ENCODE measurements at places on chromosomes 11 and 22.
A peak's percentile ranks its signal among the peaks of the same experiment; 100 is the strongest.

DNA sequence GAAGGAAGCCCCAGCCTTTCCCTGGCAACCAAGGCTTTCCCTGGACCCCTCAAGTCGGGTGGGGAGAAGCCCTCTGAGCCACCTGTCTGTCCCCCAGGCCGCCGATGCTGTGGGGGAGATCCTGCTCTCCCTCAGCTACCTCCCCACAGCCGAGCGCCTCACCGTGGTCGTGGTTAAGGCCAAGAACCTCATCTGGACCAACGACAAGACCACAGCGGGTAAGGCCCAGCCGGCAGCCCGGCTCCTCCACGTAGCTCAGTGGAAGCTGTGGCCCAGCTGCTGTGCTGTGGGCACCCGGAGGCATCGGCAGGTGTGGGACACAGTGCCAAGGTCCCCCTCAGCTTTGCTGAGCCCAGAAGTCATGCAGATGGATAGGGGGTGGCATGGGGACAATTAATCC lies 12.2 kb upstream of the RHOD start:
- DNase-seq = no peak

GRCh38 chr22:17047656-17048055 lies 37.1 kb upstream of the IL17RA start:
- DNase-seq = no peak

GRCh38 chr11:114377612-114378267 lies 22.6 kb downstream of the C11orf71 start:
- DNase-seq = no peak

DNA sequence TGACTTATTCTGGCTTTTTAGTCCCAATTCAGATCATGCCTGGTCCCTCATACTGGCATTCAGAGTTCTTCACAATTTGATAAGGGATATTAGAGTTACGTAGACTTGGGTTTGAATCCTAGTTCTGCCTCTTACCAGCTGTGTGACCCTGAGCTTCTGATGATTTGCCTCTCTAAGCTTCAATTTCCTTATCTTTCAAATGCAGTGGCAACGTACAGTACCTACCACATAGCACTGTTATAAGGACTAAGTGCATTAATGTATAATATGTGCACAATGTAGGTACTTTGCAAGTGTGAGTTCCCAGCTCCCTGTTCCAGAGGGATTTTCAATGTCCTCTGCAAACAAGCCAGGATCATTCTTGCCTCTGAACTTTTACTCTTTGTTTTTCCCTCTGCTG lies 7.3 kb downstream of the RHOG start:
- DNase-seq = no peak

- DNase-seq = no peak
These were observed 22.0 kb downstream of the RBX1 start for GRCh38 chr22:40973144-40973543.

DNA sequence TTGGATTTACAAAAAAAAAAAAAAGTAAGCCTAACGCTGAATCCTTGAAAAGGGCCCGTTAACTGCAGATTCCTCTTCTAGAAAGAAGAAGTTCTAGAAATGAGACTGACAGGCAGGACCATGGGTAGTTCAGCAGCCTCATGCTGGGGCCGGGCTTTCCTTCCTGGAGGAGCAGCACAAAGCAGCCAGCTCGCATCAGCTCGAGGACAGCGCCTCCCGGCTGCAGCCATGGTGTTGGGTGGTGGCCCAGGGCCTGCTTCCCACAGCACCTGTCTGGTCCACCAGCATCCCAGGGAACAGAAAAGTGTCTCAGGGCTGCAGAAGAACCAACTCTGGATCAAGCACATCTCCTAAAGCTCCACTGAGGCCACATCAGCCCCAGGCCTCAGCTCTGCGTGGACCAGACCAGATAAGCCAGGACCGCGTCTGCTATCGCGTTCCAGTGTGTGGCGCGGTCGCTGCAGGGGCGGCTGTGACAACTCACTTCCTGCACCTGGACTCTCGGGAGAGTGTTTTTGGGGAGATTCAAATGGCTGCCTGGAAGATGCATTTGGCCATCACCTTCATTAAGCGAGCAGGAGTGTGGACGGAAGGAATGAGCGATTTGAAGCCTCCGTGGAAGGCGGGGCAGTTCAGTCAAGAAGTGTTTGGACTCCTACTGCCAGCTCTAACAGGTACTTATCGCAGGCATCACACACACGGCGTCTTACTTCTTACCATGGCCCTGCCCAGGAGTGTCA lies 53.5 kb downstream of the MYH9 start:
- no peak for DNase-seq

GRCh38 chr11:3820971-3821370 lies 12.6 kb downstream of the PGAP2 start:
- DNase-seq = no peak

DNA sequence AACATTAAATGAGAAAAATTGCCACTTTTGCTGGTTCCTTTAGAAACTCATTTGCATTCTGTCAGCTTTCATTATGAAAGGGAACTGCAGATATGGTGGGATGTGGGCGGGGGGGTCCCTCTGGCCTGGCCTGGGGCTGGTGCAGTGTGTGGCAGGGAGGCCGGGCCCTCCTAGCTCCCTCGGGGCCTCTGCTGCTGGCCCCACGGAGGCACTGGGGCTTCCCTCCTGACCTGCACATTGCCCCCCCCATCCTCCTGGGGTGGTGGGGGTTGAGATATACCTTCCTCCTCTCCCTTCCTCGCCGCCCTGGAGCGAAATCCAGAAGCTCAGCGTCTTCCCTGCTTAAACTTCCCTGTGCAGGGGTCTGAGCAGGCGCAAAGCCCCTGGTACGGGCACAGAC lies 1005.9 kb downstream of the BRD1 start:
- no peak for DNase-seq

DNA sequence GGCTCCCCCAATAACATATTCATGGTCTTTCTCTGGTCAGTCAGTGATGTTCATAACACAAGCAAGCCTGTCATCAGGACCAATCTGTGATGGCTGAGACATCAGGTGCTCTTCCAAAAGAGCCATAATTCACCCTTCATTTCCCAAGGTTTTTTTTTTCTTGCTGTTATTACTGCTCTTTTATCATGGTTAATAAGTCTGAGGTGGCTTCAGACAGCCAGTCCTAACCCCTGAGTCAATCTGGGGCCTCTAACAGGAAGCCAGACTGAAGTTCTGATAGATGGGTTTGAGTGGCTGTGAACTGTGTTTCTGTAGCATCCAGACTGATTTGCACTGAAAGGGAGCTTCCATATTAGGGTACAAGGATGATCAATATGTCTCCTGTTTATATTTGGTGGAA lies 8.8 kb downstream of the EHF start:
- peak; percentile 25 for DNase-seq

DNA sequence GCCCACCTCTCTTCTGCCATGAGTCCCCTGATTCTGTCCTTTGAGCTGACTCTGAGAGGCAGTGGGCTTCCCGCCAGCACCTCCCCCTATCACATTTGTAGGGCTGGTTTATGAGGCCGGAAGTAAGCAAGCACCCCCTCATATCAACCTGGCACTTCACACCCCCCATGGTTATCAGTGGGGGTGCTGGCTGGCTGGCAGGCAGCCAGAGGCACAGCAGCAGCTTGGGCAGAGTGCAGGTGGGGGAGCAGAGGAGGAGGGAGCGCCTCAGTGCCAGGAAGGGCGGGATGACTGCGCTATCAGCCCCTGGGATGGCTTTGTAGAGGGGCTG lies 22.9 kb upstream of the CHRM4 start:
- DNase-seq = peak; percentile 90

DNA sequence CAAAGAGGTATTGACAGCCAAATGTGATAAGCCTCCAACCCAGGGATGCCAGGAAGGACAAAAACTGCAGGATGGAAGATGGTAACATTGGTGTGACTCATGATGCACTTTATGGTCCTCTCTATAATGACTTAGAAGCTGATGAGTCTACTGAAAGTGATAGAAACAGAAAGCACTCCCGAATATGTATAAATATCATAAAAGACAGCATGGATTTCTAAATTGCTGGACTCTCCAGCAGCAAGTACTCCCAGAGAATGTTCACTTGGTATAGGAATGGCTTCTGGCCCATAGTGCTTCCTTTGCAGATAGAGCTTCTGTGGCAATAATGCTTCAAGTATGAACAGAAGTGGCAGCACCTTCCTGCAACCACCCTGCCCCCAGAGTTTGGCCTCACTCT lies at the start of gene OR52B2:
OR52B2 (minus strand) TSS at position 101 of the 400 bp plus-strand sequence; CDS start at position 101, 0 bp downstream.
- DNase-seq = no peak

- DNase-seq = no peak
These were observed 18.9 kb upstream of the CABP2 start for GRCh38 chr11:67542169-67542568.

- no peak for DNase-seq
These were observed 290.0 kb downstream of the TBC1D22A start for GRCh38 chr22:47052236-47053012.

DNA sequence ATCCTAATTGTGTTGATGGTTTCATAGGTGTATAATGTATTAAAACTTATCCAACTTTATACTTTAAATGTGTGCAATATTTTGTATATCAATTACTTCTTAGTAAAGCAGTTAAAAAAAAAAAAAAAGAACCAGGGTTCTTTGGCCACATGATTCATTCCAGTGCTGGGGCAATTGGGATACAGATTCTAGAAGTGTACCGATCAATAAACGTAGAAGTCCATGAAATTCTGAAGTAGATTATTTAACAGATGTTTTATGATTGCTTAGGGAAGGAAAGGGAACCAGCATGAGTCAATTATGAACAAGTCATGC lies 51.0 kb downstream of the MAPK1 start:
- no peak for DNase-seq

DNA sequence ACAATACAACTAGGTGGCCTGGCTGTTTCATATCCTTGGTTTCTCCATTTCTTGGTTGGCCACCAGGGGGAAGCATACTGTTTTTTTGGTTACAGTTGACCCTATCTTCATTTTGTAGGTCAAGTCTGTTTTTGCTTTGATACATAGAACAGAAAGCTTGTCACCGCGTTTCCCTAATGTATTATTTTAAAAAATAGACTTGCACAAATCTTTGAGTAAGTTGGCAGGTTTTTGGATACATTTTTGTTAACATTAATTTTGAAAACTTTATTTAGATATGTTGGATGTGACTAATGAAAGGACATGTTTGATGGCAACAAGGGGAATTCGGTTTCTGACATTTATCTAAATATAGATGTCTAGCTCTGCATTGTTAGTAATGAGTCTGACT lies 3.0 kb downstream of the NCR3LG1 start:
- DNase-seq = peak; percentile 65

- DNase-seq = peak; percentile 20
These were observed 935 bp downstream of the TRIM68 start for GRCh38 chr11:4607096-4607495.

- DNase-seq = no peak
These were observed 64.8 kb downstream of the TENM4 start for GRCh38 chr11:79375818-79376550.

DNA sequence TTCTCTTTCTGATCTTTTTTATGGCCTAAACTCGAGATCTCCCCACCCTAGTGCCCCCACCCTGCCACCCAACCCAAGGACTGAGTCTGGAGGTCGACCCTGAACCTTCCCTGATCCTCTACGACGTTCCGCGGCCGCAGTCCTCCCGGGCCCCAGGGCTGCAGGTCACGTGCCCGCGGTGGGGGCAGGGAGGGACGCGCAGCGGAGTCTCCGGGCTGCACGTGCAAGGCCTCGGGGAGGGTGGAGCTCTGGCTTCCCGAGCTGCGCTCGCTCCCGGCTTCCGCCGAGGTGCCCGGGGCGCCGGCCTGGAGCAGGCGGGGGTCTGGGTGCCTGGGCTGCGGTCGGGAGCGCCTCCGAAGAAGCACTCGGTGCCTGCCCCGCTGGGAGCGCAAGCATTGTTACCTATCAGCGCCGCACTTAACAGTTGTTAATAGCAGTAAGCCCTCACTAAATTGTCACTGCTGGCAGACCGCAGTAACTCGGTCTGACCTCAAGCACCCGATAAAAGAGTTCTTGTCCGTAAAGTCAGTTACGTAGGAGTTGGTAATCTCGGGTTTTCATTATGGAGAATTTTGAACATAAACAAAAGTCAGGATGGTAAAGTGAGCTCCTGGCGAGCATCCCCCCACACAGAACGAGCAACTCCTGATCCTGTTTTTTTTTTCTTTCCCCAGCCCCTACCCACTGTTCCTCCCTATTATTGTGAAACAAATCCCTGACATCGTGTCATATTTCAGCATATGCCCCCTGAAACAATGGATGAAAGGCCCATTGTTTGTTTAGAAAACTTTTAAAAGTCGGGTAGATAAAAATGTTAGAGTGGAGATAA lies 69.7 kb upstream of the EP300 start:
- DNase-seq = peak; percentile 92

DNA sequence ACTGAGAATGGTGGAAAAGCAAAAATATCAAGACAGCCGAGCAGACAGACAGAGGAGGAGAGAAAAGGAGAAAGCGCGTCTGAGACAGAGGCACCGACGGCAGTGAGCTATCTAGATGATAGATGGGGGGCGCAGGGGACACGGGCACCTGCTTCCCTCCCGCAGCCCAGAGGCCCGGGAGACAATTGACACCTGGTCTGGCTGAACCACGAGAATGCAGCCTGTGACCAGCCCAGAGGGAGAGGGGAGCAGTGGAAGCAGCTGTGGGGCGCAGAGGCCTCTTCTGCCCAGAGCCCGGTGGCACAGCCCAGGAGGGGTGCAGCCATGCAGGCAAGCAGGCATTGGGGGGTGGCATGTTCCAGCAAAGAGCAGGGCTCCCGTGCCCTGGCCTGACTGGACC lies 48.2 kb downstream of the ELFN2 start:
- DNase-seq = no peak

DNA sequence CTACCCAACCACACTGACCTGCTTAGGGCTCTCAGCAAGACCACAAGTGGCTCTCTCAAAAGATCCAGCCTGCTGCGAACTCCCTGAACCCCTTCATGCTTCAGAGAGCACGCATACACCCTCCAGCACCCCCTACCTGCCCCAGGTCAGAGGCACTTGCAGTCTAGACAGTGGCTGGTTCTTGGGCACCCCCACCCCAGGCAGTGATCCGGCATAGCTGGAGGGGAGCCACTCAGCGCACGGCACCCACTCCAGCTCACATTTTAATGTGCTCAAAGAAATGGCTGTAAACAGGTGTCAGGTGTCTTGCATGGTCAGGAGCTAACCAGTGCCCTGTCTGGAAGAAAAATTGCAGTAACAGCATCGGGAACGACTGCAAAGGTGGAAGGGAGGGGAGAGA lies 140.8 kb downstream of the PKNOX2 start:
- DNase-seq = no peak

DNA sequence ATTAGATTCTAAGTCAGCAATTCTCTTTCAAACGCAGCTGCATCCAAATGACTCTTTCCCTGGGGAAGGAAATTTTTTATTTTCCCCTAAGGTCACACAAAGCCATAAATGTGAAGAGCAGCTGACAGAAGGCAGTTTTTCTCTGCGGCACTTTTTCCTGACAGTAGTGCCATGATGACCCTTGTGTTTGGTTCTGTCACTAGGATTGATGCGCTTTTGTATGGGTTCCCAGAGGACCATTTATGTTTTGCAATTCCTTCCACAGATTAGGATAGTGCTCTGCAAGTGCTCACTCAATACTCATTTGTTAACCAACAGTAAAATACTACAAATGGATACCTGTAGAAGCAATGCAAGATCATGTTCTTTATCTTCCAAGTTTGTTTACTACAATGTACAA lies 359.6 kb upstream of the CTSC start:
- DNase-seq = no peak

DNA sequence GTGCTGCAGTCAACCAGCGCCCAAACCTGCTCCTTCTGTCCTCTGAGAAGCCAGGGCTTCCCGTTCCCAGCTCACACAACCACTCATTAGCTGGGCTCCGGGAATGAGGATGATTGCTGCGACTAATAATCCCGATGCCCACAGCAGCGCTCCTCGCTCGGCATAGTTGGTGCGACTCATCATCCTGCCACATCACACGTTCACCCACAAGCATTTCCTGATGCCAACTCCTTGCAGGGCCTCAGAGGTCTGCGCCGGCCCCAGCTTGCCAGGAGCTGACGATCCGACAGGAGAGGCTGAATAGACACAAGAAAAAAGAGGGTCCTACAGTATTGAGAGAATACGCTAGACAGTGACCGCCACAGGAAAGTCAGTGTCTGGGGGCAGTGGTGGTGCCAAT lies 10.6 kb upstream of the CSNK1E start:
- no peak for DNase-seq

Measured in NCI-H146 (cell line).